Dorsolateral prefrontal cortex (tissue), 122 donors: ENCODE measurements at places on chromosomes 4 and X.
A peak's percentile ranks its signal among the peaks of the same experiment; 100 is the strongest.

GRCh38 chr4:183907871-183908683 is 3.0 kb downstream of the STOX2 start:
- DNase-seq, result no peak

DNA sequence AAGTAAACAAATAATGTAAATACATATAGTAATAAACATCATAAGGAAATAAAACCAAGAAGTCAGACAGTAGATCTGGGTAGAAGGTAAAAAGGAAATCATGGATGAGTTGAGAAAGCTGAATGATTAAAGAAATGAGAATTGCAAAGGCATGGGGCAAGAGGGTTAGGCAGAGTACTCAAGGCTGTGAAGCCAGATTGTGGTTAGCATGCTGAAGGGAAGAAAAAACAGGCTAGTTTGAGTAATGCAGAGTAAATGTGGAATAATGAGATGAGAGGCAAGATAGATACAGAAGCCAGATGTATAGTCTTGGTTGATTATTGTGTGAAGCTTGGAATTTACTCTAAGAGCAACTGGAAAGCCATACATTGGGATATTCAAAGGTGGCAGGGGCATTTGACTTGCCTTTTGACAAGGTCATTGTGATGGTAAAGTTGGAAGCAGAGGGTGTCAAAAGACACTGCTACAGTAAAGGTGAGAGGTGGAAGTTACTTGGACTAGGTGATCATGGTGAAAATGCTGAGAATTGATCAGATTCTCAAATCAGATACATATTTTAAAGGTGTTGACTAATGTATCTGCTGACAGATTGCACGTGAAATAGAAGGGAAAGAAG is 307.0 kb downstream of the FSTL5 start:
- DNase-seq, result no peak

- DNase-seq, result peak; percentile 87
These were observed 79.0 kb downstream of the AFAP1 start for GRCh38 chr4:7860600-7861163.

DNA sequence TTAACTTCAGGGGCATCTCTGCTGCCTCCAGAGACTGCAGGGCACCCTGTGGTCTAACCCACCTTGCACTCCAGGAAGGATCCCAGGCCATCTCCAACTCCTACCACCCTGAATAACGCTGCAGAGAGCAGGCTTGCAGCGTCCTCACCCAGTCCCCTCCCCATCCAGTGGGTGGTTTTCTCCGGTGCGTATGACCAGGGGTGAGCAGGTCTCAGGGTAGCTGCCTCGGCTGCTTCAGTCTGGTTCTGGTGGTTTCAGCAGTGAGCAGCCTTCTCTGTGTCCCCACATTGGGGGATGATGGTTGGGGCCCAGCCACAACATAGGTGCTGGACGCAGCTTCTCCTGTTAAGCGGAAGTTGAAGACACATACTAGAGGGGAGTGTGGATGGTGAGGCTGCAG is 38.6 kb upstream of the SORCS2 start:
- DNase-seq, result no peak

DNA sequence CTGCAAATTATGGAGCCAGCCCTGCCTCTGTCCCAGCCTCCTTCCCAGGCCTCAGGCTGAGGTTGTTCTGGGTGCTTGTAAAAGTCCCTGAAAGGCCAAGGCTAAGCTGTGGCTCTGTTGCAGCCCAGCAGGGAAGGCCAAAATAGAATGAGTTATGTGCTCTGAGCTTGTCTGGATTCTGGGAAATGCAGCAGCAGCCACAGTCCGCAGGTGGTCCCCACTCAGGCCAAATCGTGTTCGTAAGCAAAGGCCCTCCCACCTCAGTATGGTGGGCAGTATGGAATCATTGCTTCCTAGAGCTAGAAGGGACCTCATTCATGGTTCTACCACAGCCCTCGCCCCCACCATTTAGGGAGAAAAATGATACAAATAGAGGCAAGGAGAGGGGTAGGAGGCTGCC is 4.7 kb upstream of the TCEAL1 start:
- no peak for DNase-seq

- no peak for DNase-seq
These were observed 28.8 kb downstream of the NKX6-1 start for GRCh38 chr4:84470204-84470785.

DNA sequence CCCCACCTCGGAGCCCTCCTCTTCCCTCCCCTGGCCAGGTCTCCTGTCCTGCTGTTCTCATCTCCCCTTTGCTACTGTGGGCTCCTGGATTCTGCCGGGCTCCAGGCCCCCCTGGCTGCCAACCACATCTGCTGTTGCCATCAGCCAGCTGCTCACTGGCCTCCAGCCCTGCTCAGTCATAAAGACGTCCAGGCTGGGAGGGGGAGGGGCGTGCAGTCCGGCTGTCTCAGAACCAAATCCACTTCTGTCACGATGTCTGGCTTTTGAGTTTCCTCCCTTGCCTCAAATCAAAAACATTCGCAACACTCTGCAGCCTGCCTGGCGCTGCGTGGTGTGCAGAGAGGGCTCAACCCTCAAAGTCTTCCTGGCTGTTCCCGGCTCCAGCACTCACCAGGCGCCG is 7.1 kb downstream of the RASL11B start:
- DNase-seq, result peak; percentile 32

DNA sequence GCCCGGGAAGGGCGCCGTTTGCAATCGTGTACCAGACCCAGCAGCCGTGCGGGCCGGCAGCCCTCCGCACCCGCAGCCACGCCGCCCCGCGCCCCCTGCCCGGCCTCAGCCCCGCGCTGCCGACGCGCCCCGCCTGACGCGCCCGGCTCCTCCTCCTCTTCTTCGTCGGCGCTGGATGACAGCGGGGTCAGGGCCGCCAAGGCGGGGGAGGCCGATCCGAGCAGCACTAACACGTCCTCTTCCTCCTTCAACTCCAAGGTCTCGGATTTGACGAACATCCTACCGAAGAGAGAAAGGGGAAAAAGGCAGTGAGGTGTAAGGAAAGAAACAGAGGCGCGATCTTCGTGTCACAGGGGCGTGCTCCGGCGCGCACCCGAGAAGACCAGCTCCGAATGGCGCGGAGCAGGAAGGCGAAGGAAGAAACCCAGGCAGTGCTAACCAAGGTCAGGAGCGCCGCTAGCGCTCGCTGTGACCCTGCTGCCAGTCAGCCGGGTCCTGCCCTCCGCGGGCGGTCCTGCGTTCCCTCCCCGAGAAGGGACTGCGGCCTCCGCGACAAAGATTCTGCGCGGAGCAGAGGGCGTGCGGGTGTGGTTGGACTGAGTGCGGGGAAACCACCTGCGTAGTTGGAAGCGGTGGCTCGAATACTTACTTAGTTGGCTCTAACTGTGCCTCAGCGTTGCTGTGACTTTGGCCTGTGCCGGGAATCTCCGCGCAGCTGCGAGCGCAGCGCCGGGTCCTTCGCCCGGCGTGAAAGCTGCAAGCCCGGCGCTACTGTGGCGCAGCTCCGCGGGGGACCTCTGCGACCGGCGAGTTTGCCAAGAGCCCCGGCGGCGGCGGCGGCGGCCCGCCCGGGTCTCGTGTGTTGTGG is 548 bp downstream of the NEUROG2 start:
- no peak for DNase-seq

- DNase-seq, result no peak
These were observed 51.2 kb upstream of the RBMXL3 start for GRCh38 chrX:115138040-115138439.

DNA sequence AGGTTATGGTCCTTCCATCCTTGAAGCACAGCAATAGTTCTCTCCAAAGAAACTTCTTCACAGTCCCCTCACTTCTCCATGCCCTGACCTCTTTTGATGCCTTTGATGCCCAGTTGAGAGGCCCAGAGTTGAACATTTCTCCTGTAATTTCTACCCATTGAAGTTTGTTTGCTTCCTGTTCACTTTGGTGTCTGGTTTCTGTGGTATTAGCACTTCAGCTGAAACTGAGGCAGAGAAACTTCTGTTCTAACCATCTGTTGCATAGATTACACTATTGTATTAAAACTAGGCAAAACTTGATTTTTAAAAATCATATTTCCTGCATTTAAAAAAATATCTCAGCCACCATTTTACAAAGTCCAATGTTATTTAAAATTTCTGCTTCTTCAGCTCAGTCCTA is 89.8 kb upstream of the ADGRG2 start:
- no peak for DNase-seq

GRCh38 chr4:181376058-181376457 is 867.1 kb upstream of the TENM3 start:
- no peak for DNase-seq

DNA sequence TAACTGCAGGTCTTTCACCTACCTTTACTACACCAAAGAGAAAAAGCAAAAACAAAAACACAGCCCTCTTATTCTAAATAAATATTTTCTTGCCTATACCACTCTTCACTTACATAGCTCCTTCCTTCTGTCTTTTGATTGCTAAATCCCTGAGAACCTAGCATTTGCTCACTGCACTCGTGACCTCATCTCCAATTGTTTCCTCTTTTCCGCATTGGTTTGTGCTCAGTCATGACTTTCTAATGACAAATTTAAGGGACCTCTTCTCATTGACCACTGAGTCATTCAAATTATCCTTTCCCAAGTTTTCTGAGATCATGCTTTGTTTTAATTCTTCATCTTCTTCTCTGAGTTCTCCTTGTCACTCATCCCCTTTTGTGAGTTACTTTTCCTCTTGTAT is 1697.1 kb downstream of the STIM2 start:
- DNase-seq, result no peak

- no peak for DNase-seq
These were observed 3.2 kb downstream of the UNC5C start for GRCh38 chr4:95545546-95545945.

DNA sequence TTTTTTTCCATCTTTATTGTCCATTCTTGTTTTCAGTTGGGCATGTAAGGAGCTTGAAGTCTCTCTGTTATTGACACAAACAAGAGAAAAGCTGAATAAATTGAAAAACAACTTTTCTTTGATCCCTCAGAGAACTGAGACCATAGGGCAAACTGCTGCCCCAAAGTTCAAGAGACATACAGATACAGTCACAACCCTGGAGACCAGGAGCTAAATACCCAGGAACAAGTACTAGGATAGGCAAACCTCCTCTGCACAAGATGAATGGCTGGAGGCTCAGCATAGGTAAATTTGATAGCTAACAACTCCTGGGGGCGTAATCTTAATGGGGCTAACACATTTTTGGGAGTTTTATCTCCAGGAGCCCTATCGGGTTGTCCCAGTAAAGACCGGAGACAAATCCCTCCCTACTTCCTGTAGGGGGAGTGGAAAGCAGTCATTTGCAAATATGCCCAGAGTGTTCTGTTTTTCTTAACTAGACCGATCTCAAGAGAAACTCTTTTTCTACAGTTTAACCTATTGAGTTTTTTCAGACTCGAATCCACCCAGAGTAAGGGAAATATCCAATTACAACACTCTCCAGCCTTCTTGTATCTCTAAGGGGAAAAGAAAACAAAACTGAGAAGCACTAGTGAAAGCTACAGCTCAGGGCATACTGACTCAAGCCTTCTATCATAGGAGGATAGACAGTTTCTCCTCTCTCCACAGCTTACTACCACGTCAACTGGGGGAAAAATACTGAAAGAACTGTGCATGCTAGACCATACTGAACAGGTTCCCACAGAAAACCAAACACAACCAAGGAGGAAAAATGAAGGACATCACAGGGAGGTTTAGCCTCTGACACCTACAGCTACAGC is 23.1 kb downstream of the MAGEA8 start:
- DNase-seq, result no peak

- peak; percentile 39 for DNase-seq
These were observed 651 bp upstream of the SAP30 start for GRCh38 chr4:173370130-173370476.

GRCh38 chr4:106231931-106232330 is 84.1 kb downstream of the TBCK start:
- no peak for DNase-seq

GRCh38 chr4:101162990-101163380 is 184.3 kb downstream of the PPP3CA start:
- no peak for DNase-seq

DNA sequence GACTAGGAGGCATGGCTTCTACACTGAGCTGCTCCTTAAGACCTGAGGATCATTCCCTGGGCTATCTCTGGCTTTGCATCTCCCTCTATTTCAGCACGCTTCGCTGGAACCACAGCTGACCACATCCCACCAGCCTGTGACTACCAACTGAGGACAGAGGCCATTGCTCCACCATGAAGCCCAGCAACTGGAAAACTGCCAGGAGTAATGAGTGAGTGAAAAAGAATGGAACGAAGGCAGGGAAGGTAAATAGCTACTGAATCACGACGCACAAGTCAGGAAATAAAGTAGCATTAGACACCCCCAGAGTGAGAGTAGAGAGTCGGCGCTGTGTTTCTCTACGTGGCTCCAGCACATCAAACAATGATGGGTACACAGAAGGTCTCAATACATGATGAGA is 314.7 kb downstream of the LDB2 start:
- no peak for DNase-seq

GRCh38 chr4:27148211-27148895 is 287.7 kb downstream of the STIM2 start:
- DNase-seq, result no peak

DNA sequence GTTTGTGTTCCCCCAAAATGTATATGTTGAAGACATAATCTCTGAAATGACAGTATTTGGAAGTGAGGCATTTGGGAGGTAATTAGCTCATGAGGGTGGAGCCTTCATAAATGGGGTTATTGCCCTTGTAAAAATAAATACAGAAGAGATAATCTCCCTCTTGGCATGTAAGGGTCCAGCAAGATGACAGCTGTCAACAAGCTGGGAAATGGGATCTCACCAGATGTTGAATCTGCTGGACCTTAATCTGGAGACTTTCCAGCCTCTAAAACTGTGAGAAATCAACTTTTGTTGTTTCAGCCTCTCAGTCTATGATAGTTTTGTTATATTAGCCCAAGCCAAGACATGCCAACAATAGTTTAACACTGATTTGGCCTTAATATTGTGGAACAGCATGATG is 438.2 kb upstream of the PCDH7 start:
- no peak for DNase-seq

DNA sequence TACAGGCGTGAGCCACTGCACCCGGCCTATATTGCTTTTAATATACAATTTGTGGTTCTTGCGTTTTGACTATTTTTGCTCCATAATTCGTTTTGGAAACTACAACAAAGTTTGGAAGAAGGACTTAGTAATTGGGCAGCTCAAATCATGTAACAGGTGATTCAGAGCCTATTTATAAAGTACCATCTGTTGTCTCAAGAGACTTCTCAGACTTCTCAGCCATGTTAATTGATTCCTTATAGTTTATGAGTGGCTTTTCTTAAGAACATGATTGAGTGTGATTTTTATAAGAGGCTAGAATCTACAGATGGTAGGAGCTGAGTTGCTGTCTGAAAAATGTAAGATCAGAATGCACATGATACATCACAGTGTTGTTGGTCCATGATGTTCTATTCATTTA is 240.2 kb downstream of the ADGRL3 start:
- DNase-seq, result no peak
